Glomerular endothelial cell (primary cell): ENCODE measurements at places on chromosomes 16 and 17. TPM values are rescaled to one million over a fixed set of nuclear protein-coding genes. Genes with fewer than 3 reads are reported as not detected.
A peak's percentile ranks its signal among the peaks of the same experiment; 100 is the strongest.

DNA sequence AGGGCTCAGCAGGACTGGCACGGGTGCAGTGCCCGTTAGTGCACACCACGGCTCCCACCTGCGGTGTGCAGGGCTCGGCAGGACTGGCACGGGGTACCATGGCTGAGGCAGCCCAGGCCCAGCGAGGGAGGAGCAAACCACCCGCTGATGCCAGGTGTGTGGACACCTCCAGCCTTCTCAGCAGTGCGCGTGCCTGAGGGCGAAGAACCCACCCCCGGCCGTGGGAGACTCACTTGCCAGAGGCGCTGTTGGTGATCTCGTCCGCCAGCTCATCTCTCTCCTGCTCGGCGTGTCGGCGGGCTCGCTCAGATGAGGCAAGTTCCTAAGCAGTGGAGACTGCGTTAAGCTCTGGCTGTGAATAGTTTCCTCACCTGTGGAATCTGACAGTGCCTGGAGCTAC, 45.4 kb downstream of the NDEL1 start:
- no peak for DNase-seq

- no peak for DNase-seq
These were observed 27.1 kb downstream of the MMD start for GRCh38 chr17:55394357-55395021.

DNA sequence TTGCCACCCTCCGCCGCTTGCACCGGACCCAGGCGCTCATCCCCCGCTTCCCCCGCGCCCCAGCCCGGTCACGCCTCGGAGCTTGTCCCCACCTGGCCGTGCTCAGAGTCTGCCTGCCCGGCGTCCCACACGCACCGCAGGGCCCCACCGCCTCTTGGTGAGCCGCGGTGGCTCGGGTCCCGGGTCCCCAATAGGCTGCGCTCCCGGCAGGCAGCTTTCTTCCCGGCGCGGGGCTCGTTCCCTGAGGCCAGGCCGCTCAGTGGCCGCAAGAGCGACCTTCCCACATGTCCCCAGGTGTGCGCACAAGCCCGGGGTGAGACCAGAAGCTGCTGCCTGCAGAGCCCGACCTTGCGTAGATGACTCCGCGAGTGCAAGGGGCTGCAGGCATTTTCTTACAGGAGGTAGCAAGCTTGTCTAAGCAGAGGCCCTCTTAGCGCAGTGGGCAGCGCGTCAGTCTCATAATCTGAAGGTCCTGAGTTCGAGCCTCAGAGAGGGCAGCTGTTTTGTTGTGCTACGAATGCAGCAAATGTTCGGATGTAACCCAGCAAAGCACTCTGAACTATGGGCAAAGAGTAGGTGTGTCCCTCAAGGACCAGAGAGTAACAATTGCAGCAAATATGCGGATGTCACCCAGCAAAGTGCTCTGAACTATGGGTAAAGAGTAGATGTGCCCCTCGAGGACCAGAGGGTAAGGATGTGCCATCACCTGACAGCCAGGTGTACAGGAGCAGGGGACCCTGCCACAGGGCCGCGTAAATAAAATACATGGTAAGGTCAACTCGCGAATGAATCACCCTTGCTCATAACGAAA, 15.6 kb downstream of the TLE7 start:
- DNase-seq, result peak; percentile 37

GRCh38 chr16:50910736-50911100, 168.8 kb downstream of the CYLD start:
- DNase-seq, result no peak

Gene JPT1
- 257 and 318 TPM in 2 replicates for total RNA-seq

DNA sequence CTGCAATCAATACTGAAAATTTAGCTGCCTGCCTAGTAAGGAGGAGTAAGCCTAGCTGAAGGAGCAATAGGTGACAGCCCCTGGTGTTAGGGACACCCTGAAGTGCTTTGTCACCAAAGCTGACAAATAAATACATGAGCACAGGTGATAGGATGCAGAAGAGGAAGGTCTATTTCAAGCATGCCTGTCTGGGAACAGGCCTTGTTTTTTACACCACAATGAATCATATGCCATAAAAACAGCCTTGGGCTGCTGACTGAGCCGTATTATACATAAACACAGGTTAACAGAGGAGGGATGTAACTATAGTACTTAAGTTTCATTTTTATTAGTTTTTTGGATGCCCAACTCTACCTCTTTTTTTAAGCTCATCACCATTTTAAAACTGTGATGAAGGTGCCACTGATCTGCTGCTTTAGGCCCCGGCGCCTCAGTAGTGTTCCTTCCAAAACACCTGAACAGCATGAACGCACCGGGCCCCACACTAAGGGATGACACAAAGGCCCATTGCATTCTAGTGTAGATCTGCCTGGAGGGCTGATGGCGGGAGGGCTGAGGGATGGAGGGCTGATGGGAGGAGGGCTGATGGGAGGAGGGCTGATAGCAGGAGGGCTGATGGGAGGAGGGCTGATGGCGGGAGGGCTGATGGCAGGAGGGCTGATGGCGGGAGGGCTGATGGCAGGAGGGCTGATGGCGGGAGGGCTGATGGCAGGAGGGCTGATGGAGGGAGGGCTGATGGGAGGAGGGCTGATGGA, 150.3 kb downstream of the AATF start:
- DNase-seq, result no peak

Gene DRC3
- 0.34 and 0.47 TPM in 2 replicates for total RNA-seq

Gene AIPL1
- not detected in 2 replicates for total RNA-seq

Gene BICDL2
- not detected in 2 replicates for total RNA-seq

Gene KRT12
- not detected in 2 replicates for total RNA-seq

DNA sequence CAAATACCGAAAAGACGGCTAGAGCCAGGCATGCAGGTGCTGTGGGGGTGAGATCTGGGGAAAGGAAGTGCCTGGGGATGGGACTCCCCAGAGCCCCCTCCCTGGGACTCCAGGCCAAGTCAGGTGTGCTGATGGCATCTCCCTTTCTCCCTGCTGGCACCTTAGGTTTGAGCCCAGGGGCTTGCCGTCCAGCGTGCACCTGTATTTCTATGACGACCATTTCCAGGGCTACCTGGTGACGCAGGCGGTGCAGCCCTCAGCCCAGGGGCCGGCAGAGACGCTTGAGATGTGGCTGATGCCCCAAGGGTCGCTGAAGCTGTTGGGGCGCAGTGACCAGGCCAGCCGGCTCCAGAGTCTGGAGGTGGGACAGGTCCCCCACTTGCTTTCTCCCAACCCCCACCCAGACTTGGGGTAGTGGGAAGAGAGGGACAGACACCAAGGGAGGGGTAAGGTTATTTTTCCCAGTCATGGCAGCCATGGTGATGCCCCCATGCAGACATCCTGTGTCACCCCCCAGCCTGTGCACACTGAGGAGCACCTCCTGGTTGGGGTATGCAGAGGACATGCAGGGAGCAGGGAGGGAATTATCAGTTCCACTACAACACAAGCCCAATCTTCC, 11.1 kb downstream of the XYLT2 start:
- no peak for DNase-seq

Gene CTRB2
- total RNA-seq, result not detected in 2 replicates

DNA sequence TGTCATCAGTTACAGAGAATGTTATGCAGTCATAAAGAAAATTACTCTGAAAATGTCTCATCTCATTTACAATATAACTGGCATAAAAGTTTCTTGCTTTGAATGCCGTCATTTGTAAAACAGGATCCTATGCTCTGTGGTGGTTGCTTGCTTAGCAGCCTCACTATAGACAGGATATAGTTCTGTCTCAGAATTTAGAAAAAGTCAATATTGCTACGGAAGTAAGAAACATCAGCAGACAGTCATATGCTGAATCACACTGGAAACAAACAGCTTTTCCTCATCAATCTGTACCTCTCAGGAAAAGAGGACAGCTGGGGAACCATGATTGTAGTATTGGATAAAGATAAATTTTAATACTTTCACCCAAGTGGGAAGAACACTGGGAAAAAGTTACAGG, 105.5 kb downstream of the MYO1D start:
- DNase-seq, result peak; percentile 65

Gene RNF222
- total RNA-seq, result not detected in 2 replicates

Gene CLEC19A
- not detected in 2 replicates for total RNA-seq

GRCh38 chr17:41785859-41786226, 668 bp downstream of the JUP start:
- DNase-seq, result no peak

Gene NPB
- 0.68 and 1.9 TPM in 2 replicates for total RNA-seq

DNA sequence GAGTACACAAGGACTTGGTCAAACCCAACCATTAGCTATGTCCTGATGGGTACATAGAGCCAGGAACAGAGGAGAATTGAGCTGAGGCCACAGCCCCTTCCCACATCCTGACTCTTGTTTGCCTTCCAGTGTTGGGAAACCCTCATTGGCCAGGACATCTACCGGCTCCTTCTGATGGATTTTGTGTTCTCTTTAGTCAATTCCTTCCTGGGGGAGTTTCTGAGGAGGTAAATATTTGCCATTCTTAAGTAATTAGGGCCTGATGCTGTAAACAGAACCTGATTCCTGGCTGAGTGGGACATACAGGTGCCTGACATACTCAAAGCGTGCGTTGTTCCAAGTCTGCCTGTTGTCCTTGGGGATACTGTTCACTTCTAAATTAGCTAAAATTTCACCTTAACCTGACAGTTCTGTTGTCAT, 42.6 kb downstream of the GDE1 start:
- DNase-seq, result no peak

DNA sequence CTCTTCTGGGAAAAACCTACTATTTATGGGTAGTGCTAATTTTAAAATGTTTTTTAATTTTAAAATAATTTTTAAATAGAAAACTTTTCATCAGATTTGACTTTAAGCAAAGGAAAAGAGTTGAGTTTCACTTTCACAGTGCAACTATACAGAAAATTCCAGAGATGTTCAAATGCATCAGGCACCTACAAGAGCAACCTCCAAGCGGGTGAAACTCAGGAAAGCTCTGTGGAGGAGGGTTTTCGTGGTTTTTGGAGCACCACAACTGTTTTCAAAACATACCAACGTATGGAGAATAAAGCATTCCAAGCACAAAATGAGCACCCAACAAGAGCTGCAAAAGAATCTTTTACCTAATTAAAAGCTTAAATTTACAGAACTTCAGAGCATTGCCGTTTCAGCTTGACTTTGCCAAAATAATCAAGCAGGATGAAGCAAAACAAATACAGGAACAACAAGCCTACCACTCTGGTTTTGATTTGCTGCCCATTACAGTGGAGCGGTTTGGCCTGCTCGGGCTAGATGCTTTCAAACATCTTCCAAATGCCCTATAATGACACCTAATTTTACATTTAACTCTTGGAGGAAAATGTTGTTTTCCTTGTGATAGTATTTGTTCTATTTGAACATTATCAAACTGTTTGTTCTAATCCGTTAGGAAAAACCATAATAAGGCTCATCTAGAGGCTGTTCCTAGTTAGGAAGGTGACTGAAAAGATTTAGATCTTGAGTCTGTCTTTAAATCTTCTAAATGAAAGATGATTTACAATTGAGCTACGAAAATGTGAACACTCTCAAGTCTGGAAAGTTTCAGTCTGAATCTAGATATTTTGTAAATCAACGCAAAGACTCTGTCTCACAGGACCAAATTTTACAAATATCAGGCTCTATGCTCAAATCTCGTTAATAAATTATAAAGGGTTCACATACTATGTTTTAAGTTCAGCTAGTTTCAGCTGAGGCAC, 34.5 kb downstream of the NACA2 start:
- no peak for DNase-seq

Gene PMFBP1
- 0.12 TPM in 1 of 2 replicates, not detected in the other for total RNA-seq

Gene SLC16A5
- total RNA-seq, result 5.7 and 7.1 TPM in 2 replicates

GRCh38 chr17:83062818-83063671, 16.4 kb upstream of the METRNL start:
- DNase-seq, result no peak

Gene HSPB9
- not detected in 2 replicates for total RNA-seq

DNA sequence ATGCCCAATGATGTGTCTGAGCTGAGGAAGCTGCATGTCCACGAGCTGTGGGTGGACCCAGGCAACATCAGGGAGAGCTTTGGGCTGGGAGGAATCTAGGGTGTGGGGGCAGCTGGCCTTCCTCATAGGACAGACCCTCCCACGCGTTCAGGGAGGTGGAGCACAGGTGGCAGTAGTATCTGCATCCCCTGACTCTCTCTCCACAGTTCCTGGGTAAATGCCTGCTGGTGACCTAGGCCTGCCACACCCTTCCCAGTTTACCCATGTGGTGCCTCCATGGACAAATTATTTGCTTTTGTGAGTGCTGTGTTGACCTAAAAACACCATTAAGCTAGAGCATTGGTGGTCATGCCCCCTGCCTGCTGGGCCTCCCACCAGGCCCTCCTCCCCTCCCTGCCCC, 3.2 kb downstream of the HBM start:
- no peak for DNase-seq

Gene RCVRN
- not detected in 2 replicates for total RNA-seq

Gene AATK
- 7.3 and 8.9 TPM in 2 replicates for total RNA-seq

DNA sequence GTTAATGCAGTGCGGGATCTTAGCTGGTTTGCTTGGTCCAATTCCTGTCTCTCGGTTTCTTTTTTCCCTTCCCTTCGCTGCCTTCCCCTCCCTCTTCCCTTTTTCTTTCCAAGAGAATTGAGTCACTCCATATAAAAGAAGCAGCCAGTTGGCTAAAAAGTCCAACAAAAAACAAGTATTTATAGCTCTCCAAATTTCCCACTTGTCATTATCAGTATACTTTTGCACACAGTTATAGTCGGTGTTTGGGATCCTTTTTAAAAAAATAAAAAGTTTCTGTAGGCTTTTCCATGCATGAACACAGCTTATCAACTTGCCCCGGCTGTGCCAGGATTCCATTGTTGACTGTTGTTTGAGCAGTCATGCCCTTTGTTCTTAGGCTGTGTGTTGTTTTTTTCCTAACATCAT, 24.9 kb downstream of the HMOX2 start:
- DNase-seq, result no peak

Gene CRYBA1
- total RNA-seq, result not detected in 2 replicates

GRCh38 chr17:50939795-50940684, 73.9 kb upstream of the TOB1 start:
- DNase-seq, result no peak

DNA sequence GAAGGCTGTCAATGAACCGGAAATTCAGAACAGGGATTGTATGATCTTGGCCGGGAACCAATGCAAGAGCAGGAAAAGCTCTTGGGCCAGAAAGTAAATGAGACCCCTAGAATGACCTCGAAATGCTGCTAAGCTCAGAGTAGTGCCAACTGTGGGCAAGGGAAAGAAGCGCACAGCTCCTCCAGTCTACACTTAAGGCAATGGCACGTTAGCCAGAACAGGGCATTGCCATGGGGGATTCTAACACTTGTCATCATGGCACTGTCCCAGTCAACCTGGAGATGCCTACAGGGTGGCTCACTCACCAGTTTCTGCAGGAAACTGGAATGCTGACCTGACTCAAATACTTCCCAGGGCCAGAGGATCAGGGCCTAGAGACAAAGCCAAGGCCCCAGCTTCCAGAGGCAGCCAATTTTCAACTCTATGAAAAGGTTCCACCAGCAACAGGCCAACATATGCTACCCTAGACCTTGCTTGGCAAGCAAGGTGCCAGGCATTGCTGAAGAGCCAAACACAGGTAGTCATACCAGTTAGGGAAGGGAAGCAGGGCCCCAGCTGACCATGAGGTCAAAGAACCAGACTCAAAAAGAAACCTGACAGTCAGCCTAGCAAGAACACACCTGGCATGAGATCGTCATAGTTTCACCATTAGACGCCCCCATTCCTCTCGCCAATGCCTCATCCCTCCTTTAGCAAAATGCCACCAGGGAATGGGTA, 34.9 kb downstream of the ARHGAP17 start:
- DNase-seq, result no peak
